Activated naive CD4-positive, alpha-beta T cell treated with anti-CD3 and anti-CD28 coated beads for 36 hours (primary cell): ENCODE measurements at places on chromosomes 11 and 22.

DNA sequence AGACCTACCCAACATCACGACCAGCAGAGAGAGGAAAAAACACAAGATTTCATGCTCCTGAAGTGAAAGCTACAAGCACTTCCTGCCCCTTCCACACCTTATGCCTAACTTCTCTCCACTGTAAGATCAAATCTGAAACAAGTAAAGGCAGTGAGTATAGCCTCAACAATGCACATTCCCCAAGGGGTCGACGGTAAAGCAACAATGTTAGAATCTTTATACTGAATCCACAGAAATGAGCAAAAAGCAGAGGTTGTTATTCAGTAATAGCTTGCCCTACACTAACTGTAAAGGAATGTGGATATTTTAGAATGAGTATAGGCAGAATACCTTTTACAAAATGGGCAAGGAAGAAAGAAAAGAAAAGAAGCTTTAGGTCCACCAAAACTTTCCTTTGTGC, 15.6 kb downstream of the ARFGAP3 start:
- DNase-seq: no peak

DNA sequence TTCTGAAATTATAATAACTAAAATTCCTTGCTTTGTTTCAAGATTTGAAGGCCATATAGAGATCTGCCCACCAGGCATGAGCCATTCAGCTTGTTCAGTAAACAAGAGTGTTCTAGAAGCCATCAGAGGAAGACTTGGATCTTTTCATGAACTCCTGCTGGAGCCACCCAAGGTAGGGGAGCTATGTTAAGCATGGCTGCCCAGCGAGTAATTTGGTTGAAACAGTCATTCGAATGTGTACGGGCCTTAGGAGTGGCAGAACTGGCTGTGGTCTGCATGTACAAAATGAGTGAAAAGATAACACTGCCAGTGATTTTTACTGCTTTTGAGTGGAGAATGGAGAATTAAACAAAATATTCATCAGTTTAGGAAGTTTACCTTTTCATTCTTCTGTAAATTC, 103.7 kb downstream of the PPP6R3 start:
- DNase-seq: no peak

GRCh38 chr11:67213178-67213621, 53.1 kb upstream of the GRK2 start:
- DNase-seq: no peak

DNA sequence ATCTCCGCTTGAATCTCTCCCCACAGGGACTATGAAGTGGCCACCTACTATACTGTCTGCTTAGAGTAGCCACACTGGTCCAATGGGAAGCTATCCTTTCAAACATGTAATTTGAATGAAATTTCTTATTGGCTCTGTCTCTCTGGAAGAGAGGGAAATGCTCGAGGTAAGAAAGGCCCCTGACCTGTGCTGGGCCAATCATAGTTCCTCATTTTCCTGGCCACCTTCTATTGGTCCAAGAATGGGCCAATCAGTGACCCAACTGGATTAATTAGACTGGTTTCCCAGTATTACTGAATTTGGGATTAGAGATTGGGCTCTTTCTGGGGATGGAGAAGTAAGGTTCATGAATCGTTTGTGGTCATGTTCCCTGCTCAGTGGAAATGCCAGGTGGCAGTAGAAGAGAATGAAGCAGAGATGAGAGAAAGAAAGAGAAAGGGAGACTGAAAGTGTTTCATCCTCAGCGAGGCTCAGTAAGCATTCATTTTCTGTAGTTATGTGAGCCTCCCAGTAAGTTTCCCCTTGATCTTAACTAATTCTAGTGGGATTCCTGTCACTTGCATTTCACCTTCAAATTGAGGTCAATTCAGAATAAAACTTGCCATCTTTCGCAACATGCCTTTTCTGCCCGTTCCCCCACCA, 8.4 kb upstream of the MMP20 start:
- no peak for DNase-seq
